ENCODE measurements at places on chromosomes 7 and 10.

DNA sequence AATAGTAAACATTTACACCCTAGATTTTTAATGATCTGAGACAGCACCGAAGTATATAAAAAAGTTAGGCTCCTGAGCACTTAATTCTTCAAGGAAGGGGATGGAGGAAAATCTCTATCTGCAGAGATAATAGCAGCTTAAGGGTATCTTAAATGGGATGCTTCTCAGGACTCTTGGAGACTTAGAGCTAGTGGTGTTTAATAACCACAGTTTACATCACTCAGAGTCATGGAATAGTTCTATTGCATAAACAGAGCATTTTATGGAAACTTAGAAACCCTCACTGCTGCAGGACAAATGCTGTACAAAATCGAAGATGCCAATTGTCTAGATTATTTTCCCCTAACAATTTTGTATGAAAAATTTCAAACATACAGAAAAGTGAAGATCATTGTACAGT is 398.9 kb upstream of the GALNT17 start:
- no peak for DNase-seq

- no peak for DNase-seq
These were observed 119.3 kb downstream of the NRP1 start for GRCh38 chr10:33215154-33215553.

- DNase-seq: no peak
These were observed 59.7 kb downstream of the PHTF2 start for GRCh38 chr7:77858278-77858677.

GRCh38 chr10:103627893-103628292 is 134.4 kb downstream of the NEURL1 start:
- DNase-seq: no peak

DNA sequence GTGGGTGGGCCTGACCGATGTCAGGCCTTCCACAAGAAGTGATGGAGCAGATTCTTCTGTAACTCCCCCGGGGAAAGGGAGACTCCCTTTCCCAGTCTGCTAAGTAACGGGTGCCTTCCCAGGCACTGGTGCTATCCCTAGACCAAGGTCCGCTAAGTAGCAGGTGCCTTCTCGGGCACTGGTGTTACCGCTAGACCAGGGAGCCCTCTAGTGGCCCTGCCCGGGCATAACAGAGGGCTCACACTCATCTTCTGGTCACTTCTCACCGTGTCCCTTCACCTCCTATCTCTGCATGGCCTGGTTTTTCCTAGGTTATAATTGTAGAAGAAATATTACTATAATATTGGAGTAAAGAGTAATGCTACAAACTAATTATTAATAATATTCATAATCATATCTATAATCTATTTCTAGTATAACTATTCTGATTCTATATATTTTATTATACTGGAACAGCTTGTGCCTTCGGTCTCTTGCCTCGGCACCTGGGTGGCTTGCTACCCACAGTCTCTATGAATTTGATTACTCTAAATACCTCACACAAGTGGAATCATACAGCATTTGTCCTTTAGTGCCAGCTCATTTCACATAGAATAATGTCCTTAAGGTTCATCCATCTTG is 1378.7 kb downstream of the XPNPEP1 start:
- no peak for DNase-seq

DNA sequence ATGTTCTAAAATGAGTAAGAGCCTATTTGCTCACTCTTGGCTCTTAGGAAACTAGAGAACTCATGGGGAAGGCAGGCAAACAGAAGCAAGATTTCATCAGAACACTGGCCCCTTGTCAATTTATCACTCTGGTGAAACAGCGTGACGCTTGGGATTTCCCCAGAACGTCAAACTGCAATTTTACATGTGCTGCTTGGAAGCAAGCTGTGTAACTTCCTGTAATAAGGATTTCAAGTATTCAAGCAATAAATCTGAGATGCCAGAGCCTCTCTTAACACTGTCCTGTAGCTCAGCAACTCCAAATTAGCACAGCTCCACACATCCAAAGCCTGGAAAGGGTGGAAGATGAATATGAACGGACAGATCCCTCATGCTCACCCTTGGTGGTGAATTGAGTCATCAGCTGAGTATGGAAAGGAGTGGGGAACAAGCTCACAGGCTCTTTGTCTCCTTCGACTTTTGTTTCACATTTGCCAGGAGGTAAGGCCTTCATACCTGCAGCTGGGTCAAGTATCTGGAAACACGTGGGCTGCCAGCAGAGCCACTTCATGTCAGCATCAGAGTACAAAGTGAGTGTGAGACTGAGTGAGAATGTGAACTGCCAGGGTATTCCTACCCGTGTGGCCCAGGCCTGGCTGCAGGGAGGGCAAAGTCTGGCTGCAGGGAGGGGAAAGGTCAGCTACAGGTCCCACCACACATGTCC is 140.4 kb upstream of the NAMPT start:
- DNase-seq: no peak

- DNase-seq: no peak
These were observed 17.3 kb downstream of the KDM7A start for GRCh38 chr7:140159497-140159896.

All from activated T-helper 1 cell treated with anti-CD3 and anti-CD28 coated beads, Interleukin-2, amount 50 U/mL, for 16 hours (primary cell).